ENCODE measurements at places on chromosomes 6 and 20.

- no peak for DNase-seq
Measured at GRCh38 chr6:33742092-33742491, 4.6 kb downstream of the IP6K3 start.

GRCh38 chr6:124993327-124993726 is 31.1 kb downstream of the RNF217 start:
- DNase-seq: no peak

GRCh38 chr20:53792946-53793536 is 199.4 kb upstream of the ZNF217 start:
- DNase-seq: no peak

DNA sequence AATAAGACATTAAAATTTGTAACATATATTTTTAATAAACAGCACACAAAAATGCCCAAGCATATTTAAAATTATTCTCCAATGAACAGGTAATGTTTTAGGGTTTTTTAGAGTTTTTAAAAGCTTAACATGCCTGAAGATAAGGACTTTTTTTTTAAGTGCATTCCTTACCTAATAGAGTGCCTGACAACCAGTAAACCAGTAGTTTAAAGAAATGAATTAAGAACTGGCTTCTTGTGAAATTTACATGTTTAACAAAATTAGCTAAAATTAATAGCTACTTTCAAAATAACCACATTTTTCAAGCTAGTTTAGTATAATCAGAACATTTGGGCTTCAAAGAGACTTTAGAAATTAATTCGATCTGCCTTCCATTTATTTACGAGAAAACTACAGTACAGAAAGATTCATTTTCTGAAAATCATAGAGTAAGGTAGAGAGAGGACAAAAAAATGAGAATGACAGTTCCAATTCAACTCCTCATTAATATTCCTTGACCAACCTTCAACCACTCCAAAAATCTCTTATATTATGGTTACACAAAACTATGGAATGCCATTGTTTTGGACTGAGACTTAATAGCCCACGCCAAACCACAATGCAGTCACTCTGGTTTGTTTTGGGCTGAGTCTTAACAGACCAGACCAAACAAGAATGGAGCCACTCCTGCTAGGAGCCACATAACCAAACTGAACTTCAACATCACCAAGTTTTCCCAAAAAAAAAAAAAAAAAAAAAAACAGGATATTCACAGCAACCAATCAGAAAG is 5.7 kb upstream of the PLN start:
- no peak for DNase-seq

DNA sequence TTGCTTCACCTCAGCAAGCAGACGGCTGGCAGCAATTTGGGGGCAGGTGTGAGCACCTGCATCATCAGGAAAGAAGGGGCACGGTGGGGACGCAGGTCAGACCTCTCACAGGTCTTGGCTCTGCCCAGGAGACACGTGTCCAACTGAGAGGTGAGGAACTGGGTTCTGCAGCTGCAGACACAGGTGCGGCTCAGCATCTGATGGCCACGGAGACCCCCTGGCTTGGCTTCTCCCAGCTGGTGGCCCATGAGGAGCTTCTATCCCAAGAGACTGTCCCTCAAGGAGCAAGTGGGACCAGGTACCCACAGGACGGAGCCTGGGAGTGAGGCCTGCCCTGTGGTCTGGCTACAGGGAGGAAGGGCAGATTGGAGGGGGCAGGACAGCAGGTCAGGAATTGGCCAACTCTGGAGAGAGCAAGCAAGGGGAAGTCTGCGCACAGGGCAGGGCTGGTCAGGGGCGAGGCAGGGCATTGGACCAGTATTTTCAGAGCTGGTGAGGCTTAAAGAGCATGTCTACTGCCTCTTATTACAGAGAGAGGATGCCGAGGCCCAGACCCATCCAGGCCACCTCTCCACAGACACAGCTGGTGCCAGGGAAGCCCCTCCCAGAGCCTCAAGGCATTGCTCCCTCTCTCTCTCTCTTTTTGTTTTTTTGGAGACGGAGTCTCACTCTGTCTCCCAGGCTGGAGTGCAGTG is 4.2 kb downstream of the STMN3 start:
- no peak for DNase-seq

- no peak for DNase-seq
Measured at GRCh38 chr20:37430778-37431460, 85.0 kb downstream of the SRC start.

DNA sequence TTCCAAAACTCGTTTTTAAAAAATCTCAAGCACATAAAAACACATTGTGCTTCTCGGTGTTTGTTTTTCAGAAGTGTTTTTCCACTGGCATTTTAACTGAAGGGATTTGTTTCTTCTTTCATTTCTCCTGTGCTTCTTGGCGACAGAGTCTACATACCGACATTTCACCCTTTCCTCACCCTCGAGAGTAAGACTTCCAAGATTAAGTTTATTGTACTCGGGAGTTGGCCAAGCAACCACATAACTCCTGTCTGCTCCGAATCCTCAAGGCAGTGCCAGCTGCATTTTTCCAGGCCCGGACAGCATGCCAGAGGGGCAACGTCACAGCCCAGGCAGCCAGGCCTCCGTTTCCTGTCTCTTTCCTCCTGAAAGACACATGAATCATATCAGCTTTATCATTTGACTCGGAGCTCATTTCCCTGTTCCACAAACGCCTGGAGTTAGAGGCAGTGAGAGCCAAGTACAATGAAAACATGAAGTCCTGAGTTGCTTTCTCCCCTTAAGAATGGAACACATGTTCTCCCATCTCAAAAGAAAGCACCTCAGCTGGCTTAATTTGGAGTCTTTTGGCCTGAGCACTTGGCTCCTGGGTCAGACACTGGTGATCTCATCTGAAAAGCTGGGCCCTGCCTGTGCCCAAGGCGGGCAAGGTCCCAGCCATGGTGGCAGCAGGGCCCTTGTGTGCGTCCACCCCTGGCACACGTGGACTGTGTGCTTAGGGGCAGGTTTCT is 23.2 kb upstream of the FAM50B start:
- no peak for DNase-seq

DNA sequence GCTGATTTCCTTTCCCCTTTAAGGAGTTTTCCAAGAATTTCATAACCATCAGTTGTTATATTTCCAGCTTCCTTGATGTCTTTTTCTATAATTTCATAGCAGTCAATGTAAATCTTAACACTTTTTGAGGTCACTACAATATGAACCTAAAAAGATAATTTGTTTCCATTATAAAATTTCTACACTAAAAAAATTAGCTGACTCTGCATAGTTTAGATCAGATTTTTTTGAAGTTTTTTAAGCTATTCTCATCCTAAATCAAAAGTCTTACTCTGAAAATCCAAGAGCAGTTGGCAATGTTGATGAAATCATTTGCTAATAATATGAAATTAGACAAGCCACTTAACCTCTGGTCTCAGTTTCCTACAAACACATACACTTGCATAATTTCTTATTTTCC is 96.8 kb downstream of the COL12A1 start:
- DNase-seq: no peak

- no peak for DNase-seq
Measured at GRCh38 chr6:5746053-5746758, 260.5 kb downstream of the NRN1 start.

DNA sequence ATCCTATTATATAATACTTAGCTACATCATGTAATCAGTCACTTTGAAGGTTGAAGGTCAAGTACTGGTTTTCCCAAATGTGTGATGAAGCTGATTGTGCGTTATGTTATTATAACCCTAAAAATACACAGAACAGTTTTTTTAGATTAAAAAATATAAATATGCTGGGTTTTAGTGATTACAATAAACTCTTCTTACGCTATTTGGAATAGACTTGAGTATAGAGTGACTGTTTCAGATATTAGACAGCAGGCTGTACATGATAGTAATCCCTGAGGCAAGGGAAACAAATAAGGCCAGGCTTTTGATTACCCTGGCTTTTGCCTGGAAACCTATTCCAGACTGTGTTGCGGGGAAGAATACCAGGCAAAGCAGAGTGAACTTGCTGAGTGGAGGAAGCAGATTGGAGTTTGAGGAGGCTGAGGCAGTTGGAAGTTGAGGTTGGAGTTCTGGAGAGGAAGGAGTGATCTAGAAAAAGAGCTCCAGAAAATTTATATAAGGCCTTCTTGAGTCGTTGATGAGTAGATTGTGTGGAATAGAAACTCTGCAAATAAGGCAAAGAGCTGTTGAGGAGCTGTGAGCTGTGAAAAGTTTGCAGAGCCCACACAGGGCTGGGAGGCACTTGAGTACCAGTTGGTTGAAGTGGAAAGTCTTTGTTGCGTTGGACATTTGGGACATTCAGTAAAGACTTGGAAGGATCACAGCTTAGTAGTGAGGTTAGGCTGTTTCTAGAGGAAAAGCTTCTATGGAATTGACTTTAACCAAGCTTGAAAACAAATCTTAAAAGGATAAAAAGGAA is 26.4 kb downstream of the MAP3K4 start:
- DNase-seq: no peak

DNA sequence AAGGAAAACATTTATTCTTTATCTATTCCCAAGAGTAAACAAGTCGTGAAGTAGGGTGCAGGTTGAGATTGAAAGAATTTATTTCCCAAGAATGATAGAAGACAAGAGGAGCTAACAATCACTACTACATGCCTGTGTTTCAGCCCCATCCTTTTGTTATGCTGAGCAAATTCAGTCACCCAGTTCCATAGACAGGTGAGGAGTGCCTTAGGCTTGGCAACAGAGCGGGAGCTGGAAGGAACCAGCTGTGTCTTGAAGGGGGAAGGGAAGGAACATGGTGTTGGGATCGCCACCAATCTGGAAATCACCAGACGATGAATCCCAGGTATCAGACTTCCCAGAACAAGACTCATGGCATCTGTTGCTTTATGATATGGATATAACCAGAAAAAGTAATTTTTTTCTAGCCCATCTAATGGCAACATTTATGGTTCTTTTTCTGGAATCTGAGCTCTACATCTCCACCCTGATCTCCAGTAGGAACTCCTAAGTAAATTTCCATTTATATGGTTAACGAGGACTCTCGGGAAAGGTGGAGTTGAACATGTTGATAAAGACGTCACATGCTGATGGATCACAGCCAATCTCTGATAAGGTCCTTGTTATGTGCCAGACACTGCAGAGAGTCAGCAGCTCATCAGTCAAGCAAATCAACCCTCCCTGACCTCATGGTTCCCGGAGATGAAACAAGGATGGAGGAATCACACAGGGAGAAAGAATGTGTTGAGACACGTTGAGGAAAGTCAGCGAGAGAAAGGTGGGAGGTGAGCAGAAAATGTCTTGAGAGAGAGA is 344.9 kb downstream of the SMOC2 start:
- DNase-seq: no peak

GRCh38 chr20:54454982-54455381 is 20.4 kb upstream of the DOK5 start:
- no peak for DNase-seq

DNA sequence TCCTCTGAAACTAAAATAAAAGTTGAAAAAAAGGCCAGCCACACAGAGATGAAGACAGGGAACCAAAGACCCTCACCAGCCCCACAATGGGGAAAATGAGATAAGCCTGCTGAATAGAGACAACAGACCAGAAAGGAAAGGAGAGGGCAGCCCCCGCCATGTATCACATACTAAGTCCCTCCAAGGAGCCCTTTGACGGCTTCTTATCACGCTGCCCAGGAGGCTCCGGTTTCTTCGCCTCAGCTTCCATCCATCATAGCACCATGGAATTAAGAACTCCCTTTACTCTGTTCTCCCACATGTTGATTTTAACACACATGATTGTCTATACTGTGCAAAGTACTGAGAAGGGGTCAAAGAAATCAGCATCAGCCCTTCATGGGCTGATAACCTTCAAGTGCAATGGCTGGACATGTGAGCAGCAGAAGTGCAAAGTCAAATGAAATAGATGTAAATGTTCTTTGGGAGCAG is 54.9 kb downstream of the MAP3K5 start:
- peak; percentile 92 for DNase-seq

- peak; percentile 79 for DNase-seq
Measured at GRCh38 chr20:44552950-44553908, 29.1 kb upstream of the PKIG start.

DNA sequence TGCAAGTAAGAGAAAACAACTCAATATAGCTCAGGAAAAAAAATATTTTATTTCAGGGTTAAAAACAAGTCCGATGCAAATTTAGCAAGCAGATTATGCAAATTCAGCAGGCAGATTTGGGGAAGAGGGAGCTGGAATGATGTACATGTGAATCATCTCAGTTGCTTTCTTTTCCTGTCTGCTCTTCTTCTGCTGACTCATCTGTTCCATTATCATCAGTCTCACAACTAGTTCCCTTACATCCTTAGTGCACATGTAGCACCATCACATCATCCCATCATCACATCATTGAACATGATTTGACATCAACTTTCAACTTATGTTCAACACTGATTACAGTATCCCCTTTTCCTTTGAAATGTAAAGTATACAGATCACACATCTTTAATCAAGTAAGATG is 11.5 kb upstream of the DEFB113 start:
- DNase-seq: no peak

DNA sequence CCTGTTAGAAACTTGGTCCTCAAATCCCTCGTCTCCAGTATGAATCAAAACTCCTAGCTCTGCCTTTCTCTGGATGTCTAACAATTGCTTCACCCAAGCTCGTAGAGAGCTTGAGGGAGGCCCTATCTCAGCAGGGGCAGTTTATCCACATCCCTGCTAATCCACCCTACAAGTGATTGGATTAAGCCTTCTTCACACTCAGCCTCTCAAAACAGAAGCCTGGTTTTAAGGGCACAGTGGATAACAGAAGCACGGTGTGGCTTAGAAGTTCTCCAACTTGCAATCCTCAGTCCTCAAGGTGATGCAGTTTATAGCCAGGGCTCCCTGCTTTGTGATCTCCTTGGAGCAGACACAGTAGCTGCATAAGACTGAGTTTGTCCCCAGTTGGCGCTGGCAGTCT is 383.9 kb downstream of the KIF16B start:
- DNase-seq: no peak

GRCh38 chr6:148700047-148700715 is 46.6 kb upstream of the UST start:
- peak; percentile 20 for DNase-seq

DNA sequence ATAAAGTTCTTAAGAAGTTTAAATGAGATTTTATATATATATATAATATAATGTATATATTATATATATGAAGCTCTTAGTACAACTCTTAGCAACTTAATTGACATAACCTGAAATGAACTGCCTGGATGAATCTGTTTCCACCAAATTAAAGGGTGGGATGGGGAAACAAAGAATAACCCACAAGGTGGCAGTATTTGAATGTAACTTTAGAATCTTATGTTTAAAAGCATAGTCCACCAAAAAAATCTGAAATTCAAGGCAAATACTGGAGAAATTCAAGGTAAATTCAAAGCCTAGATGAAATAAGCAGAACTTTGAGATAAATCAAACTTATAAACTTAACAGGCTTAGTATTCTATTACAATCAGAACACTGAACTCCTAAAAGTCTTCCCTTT is 4.4 kb upstream of the IBTK start:
- peak; percentile 71 for DNase-seq

DNA sequence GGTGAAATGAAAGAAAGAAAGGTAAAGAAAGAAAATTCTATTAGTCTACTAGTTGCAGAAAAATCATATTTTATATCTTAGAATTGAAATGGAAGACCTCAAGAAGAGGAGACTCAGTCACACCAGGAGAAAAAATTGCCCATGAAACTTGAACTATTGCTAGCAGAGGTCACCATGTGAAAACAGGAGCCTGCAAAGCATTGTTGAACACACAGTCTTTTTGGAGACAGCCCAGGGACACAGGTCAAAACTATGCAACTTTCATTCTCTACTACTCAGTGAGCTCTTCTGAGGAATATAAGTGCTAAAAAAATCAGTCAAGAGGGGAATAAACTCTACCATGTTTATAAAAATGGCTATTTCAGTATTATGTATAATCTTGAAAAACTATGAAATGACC is 89.8 kb upstream of the TENT5A start:
- DNase-seq: no peak
